ENCODE measurements at places on chromosomes 2 and 18. TPM values are rescaled to one million over a fixed set of nuclear protein-coding genes. Genes with fewer than 3 reads are reported as not detected.

- no peak for DNase-seq
These were observed 301.6 kb upstream of the STON1 start for GRCh38 chr2:48228345-48228684.

DNA sequence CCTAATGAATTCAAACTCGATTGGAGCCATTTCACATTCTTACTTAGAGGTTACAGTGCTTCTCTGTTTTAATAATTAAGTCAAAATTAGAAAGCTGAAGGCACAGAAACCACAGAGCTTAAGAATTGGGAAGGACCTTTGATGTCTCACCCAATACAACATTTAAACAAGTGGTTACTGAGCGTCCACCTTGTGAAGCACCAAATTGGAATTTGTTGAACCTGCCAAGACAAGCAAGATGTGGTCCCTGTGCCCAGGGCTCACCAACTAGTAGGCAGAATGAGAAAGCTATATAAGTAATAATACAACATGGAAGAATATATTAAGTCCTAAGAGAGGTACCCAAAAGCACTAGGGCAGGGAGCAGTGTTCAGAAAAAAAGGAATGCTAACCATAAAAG, 64.5 kb upstream of the NPAS2 start:
- no peak for DNase-seq

DNA sequence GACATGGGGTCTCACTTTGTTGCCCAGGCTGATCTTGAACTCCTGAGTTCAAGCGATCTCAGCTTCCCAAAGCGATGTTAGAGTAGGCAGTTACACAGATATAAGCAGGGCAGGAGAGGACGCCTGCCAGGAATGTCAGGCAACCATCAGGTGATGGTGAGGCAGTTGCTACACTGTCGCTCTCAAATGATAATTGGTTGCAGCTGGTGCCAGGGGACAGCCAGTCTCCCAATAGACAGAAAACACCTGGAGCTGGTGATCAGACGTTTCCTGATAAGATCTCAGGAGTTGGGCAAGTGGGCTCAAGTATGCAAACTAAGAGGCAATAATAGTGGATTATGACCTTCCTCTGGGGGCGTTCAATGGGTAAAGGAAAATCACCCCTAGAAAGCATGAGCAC, 163.1 kb upstream of the RGPD4 start:
- no peak for DNase-seq

- no peak for DNase-seq
These were observed 850.6 kb downstream of the CNTNAP5 start for GRCh38 chr2:124875627-124876244.

DNA sequence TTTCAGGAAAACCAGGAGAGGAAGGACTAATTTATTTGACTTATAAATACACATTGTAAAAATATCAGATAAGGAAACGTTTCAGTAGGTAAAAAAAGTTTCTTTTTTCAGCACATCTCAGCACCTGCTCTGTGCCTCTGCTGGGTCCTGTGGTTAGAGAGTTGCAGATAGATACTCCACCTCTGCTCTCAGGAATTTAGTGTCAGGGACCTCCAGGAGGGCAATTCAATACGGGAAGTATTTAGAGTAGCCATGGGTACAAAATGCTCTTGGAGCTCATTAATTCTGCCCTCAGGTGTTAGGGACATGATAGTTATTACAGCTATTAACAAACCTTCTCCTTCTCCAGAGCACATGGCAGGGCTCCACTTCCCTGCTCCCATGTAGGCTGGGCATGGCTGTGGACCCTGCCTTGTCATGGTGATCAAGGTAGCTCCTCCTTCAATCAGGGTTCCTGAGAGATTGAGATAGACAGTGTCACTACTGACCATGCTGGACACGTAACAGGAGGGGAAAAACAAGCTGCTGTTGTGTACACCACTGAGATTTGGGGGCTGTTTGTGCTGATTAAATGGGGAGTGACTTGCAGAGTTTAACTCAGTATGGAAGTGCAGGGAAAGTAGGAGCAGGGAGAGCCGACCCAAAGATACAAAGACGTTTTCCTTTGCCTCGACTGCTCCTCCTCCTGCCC, 185.6 kb upstream of the COPS8 start:
- DNase-seq: no peak

DNA sequence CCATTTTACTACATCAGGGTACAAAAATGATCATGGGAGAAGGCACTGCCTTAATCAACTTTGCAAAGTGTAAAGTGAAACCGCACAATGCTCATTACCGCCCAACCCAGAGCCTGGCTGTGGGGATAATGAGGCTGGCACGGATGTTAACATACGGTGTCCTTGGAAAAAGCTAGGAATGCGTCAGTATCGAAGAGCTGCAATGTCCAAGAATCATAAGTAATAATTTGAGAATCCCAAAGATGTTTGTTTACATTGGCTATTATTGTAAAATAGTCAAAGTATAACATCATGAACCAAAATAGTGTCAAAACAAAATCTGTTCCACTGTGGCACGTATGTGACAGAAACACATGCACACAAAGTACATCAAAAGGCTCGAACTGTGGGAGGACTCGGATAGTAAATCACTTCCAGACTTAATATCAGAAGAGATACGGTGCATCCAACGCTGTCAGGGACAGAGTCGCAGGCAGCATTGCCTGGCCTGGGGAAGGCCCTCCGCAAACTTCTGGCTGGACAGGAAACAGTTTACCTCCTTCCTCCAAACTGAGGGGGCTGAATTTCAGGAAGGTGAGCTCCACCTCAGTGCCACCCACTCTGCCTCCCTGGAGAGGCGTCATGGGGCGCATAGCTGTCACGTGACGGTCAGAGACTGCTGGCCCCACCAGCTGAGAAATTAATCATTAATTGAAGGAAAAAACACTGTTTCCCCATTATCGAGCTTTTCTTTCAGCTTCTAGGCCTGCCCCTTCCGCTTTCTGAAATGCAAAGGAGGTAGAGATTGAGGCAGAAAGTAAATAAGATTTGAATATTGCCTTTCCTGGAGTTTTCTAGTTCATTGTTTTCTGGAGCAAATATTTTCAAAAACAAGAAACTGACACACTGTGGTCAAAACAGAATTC, 1.8 kb upstream of the ID2 start:
- DNase-seq: peak; percentile 92

DNA sequence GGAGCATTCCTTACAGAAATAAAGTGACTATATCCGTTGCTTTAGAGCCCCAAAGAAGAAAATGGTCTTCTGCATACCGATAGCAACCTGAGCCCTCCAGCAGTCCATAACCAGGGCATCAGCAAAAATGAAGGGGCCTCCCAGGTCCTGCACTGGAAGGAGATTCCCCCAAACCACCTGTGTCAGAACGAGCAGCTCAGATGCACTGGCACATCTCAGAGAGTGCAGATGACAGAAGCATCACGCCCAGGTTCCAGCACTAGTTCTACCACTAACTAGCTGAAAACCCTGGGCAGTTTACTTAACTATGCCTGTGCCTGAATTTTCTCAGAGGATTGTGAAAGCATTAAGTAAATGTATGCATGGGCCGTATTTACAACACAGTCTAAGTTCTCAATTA, 466.7 kb upstream of the MYT1L start:
- no peak for DNase-seq

GRCh38 chr2:151238527-151239487, 22.9 kb downstream of the RBM43 start:
- peak; percentile 51 for DNase-seq

- no peak for DNase-seq
These were observed 785.0 kb downstream of the NR4A2 start for GRCh38 chr2:155547571-155547970.

DNA sequence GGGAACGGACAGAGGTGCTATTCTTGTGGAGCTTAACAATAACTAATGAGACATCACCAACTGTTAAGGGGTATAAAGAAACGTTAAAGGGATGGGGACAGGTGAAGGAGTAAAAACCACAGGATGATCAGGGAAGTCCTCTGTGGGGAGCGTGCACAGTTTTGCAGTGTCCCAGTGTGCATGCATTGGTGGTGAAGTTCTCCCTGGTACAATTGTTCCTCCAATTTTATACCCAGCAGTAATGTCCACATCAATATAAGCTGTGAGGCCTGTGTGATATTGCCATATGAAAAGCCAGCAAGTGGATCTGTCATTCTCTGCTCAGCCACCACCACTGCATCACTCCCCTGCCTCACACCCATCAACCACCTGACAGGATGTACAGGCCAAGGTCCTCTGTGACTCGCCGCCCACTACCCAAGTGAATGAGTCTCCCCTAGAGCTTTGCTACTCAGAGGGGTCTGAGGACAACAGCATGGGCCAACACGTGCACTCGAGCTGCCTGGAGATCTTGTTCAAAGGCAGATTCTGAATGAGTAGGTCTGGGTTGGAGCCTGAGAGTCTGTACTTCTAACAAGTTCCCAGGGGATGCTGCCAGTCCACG, 4.6 kb downstream of the MLPH start:
- DNase-seq: no peak

GRCh38 chr2:109636317-109636716, 22.2 kb downstream of the SOWAHC start:
- DNase-seq: no peak

DNA sequence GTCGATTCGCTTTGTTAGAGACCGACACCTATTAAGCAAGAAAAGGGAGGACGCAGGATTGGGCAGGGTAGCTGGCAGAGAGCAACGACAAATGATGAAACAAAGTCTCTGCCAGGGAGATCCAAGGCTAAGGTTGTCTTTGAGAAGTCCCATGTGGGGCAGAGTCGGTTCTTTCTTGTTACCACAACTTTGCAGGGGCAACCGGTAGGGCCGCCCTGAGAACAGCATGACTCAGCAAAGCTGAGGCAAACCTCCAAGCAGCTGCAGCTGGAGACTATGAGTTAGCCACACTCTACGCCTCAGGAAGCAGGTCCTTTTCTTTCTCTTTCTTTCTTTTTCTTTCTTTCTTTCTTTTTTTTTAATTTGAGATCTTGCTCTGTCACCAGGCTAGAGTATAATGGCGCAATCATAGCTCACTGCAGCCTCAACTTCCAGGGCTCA, 452.3 kb upstream of the ID2 start:
- DNase-seq: no peak

GRCh38 chr2:126669772-126670171, 13.8 kb downstream of the GYPC start:
- no peak for DNase-seq

- no peak for DNase-seq
These were observed 96.2 kb downstream of the PMS1 start for GRCh38 chr2:189880429-189880828.

DNA sequence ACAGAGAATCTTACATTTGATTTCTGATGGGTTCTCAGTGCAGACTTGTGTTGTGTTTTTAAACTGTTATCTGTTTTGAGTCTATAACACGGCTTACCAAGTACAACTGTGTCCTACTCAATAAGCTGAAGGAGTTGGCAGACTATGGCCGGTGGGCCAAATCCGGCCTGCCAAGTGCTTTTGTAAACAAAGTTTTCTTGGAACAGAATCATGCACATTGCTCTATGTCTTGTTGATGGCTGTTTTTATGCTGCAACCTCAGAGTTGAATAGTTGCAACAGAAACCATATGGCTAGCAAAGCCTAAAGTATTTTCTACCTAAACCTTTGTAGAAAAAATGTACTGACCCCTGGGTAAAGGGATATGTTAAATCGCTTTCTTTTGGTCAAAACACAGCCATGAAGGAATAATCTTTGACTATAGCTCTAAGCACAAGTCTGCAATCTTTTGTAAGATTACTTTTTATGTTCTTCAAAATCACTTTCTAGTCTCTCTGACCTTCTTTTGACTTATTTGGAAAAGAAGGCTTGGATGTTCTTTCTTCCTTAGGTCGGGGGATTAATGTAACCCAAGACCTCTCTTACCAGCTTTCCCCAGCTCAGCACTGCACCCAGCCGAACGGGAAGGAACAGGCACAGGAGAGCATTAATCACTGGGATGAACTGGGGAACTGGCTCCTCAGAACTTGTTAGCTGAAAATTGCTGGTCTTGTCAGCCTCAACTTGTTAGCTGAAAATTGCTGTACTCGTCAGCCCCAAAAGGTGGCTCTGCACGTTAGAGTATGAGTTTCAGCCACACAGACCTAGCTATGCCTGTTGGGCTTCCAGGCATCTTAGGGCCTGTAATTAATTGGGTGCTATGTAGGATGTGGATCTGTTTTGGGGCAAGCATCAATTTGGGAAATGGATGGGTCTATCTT, 75.4 kb downstream of the CD8B2 start:
- no peak for DNase-seq

- DNase-seq: no peak
These were observed 329.6 kb downstream of the OSR1 start for GRCh38 chr2:19028587-19029375.

GRCh38 chr2:127573298-127573697, 37.8 kb downstream of the MYO7B start:
- no peak for DNase-seq

DNA sequence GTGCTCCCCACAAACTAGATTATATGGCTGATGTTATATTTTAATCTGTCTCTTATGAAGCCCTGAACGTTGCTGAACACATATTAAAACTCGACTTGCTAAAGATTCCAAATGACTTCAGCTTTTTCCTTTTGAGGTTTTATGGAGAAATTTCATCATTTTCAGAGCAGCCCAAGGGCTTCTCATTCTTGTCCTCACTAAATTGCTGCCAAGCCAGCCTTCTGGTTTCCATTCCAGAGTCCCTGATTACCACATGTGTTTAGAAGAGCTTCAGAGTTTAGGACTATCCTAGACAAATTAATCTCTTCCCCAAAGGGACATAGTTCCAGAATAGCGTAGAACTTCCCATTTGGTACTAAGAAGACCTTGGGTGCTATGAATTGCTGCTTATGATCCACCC, 77.8 kb upstream of the CCDC195 start:
- no peak for DNase-seq

DNA sequence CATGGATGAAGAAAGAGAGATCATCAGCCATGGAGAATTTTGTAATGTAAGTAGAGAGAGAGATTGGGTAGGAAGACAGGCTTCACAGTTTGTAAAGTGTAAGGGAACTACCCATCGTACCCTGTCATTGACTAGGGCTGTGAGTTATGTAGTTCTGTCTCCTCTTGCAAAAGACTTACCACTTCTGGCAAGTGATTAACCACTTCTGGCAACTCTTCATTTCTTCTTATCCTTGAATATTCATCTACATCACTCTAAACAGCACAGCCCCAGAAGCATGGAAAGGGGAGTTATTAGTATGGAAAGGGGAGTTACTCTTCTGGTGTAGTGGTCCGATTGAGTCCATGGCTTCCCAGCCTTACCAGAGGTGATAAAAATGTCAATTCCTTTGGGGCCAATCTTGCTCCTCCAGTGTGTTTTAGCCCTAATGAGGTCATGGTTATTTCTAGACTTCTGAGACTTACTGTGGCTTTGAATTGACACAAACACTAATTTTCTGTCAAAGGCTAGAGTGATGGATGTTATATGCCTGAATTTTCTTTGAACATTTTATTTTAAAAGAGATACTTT, 52.0 kb downstream of the STAT1 start:
- DNase-seq: no peak

- DNase-seq: no peak
These were observed 297.6 kb downstream of the PARD3B start for GRCh38 chr2:204842661-204843485.

GRCh38 chr2:32277363-32277673, 386 bp upstream of the YIPF4 start:
- no peak for DNase-seq

GRCh38 chr2:4898706-4899105, 793.5 kb upstream of the SOX11 start:
- no peak for DNase-seq

The MC5R gene
- not detected for total RNA-seq

The SLC23A3 gene
- total RNA-seq: 7.1 TPM

The NPPC gene
- total RNA-seq: not detected

The FBXO36 gene
- total RNA-seq: 0.21 TPM

The LYPD1 gene
- total RNA-seq: 15.8 TPM

The TACR1 gene
- total RNA-seq: 0.07 TPM

The NT5C1B gene
- total RNA-seq: not detected

The UGT1A5 gene
- total RNA-seq: 1.2 TPM

The SPATA3 gene
- total RNA-seq: not detected

The ACKR3 gene
- total RNA-seq: 3.9 TPM

The MPP4 gene
- 0.37 TPM for total RNA-seq

The CNPPD1 gene
- total RNA-seq: 59.3 TPM

The HOXD4 gene
- 1.2 TPM for total RNA-seq

The POMC gene
- total RNA-seq: 10.5 TPM

Measured in Caco-2 (cell line).